ENCODE measurements at places on chromosomes 3 and 15.

- no peak for DNase-seq
- no peaks in the 10 kb centered on the region for H3K27me3 ChIP-seq
- H3K27ac ChIP-seq = no peak overlapping the region
- H3K4me1 ChIP-seq = peaks cover 26% of the 10 kb centered on the region
Observed at GRCh38 chr3:11140030-11140712, 14.1 kb upstream of the HRH1 start.

GRCh38 chr3:97895216-97895615, 73.4 kb downstream of the CRYBG3 start:
- H3K27me3 ChIP-seq = no peaks in the 10 kb centered on the region
- H3K27ac ChIP-seq = no peak overlapping the region
- no peak overlapping the region for H3K4me3 ChIP-seq
- no peaks in the 10 kb centered on the region for H3K4me1 ChIP-seq
- DNase-seq = no peak

GRCh38 chr3:13193320-13194284, 120.4 kb upstream of the IQSEC1 start:
- no peak for DNase-seq
- H3K27ac ChIP-seq = no peak overlapping the region
- no peaks in the 10 kb centered on the region for H3K36me3 ChIP-seq

GRCh38 chr3:191131305-191131704, 67.7 kb upstream of the OSTN start:
- no peaks in the 10 kb centered on the region for H3K4me1 ChIP-seq
- H3K4me3 ChIP-seq = no peak overlapping the region
- no peaks in the 10 kb centered on the region for H3K27me3 ChIP-seq

GRCh38 chr3:38297947-38298711, 16.0 kb downstream of the SLC22A14 start:
- H3K27ac ChIP-seq = no peak overlapping the region
- no peaks in the 10 kb centered on the region for H3K27me3 ChIP-seq
- no peaks in the 10 kb centered on the region for H3K4me1 ChIP-seq
- no peaks in the 10 kb centered on the region for H3K36me3 ChIP-seq
- peak; percentile 58 for DNase-seq

GRCh38 chr15:87419344-87419743, 837.2 kb downstream of the NTRK3 start:
- H3K4me3 ChIP-seq = no peak overlapping the region
- no peak for DNase-seq
- H3K27ac ChIP-seq = no peak overlapping the region
- H3K27me3 ChIP-seq = no peaks in the 10 kb centered on the region
- H3K36me3 ChIP-seq = no peaks in the 10 kb centered on the region

DNA sequence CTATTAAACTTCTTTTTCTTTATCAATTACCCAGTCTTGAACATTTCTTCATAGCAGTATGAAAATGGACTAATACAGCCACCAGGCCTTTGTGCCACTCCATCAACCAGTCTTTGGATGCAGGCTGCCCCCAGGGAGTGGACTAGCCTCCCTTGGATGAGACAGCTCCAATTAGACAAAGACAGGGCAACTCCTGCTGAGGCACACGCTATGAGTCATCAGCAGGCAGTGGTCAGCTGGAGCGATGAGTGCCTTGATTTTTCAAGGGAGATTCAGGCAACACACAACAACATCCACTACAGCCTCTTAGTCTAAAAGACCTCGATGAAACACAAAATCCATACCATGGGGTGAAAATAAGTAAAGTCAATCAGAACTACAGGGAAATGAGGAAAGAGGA, 160.1 kb downstream of the ARRDC4 start:
- no peaks in the 10 kb centered on the region for H3K27me3 ChIP-seq
- DNase-seq = no peak
- H3K36me3 ChIP-seq = no peaks in the 10 kb centered on the region
- H3K27ac ChIP-seq = no peak overlapping the region

DNA sequence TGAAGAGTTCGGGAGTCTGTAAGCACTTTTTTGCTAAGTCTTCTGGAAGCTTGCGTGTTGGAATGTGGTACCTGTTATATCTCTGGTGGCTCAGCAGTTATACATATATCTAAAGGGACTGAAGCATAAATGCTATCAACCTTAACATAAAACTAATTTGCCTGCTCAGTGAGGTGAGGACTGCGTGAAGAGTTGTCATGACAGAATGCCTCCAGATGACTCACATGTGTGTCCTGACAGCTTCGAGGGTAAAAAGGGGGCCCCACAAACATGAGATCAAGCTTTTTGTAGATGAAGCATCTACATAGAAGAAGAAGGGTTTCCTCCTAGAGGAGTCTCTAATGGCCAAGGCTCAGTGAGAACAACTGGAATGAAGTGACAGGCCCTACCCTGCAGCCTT, 88.8 kb upstream of the C3orf80 start:
- H3K4me1 ChIP-seq = no peaks in the 10 kb centered on the region
- DNase-seq = no peak
- H3K4me3 ChIP-seq = no peak overlapping the region
- no peaks in the 10 kb centered on the region for H3K27me3 ChIP-seq

GRCh38 chr15:39542385-39543065, 38.4 kb upstream of the THBS1 start:
- no peak overlapping the region for H3K4me3 ChIP-seq
- no peak overlapping the region for H3K27ac ChIP-seq
- DNase-seq = peak; percentile 40
- no peaks in the 10 kb centered on the region for H3K27me3 ChIP-seq
- no peaks in the 10 kb centered on the region for H3K36me3 ChIP-seq
- peaks cover 8% of the 10 kb centered on the region for H3K4me1 ChIP-seq

DNA sequence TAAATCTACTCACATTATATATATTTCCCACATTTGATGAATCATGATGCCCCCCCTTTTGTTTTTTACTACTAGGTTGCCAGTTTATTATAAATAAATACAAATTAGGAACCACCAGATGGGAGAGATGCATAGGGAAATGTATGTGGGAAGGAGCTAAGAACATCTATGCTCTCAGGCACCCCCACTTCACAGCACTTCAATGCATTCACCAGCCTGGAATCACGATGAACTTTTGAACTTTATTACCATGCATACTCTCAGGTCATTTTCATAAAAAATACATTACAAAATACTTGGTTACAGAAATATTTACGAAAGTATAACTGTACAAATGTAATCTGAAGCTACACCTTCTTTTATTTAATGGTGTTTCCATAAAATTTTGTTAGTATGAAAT, 988.0 kb upstream of the EPHA6 start:
- no peak for DNase-seq
- H3K27ac ChIP-seq = no peak overlapping the region
- H3K27me3 ChIP-seq = no peaks in the 10 kb centered on the region
- no peak overlapping the region for H3K4me3 ChIP-seq
- no peaks in the 10 kb centered on the region for H3K4me1 ChIP-seq
- H3K36me3 ChIP-seq = no peaks in the 10 kb centered on the region

DNA sequence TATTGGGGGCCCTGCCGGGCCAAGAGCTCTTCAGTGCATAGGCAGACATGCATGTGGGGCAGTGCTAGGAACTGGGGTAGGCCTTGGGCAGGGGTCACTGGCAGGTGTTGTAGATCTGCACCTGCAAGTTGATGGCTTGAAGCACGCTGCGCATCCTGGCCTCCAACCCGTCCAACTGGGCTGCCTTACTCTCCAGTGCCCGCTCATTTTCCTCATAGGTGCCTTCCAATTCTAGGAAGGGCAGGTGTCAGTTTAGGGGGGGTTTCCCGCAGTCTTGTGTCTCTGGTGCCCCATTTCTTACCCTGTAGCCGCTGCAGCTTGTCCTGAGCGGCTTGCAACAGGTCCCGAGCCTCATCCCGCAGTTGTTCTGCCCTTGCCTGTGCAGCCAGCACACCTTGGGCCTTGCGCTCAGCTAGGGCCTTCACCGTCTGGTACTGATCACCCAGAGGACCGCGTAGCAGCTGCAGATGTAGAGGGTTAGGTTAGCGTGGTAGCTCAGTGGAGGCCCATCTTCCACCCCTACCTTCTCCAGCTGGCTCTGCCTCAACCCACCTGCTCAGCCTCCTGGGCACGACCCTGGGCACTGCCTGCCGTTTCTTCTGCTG, 611 bp upstream of the USP19 start:
- peak overlapping the region; percentile 97 for H3K27ac ChIP-seq
- peak overlapping the region; percentile 100 for H3K4me3 ChIP-seq
- H3K36me3 ChIP-seq = peaks cover 76% of the 10 kb centered on the region
- DNase-seq = no peak
- no peaks in the 10 kb centered on the region for H3K27me3 ChIP-seq

All from vagina (tissue), 2 donors.